ENCODE measurements at places on chromosomes 5 and 9. TPM values are rescaled to one million over a fixed set of nuclear protein-coding genes. Genes with fewer than 3 reads are reported as not detected.

PITX1 gene
- total RNA-seq = 1.1 TPM

TAF9 gene
- total RNA-seq = 60.0 TPM

LRRC70 gene
- 0.86 TPM for total RNA-seq

FRMD3 gene
- total RNA-seq = 0.37 TPM

KIF3A gene
- 58.5 TPM for total RNA-seq

FOXI1 gene
- not detected for total RNA-seq

IGFBPL1 gene
- total RNA-seq = not detected

GABRA1 gene
- total RNA-seq = not detected

PAPPA gene
- not detected for total RNA-seq

HSD17B3 gene
- not detected for total RNA-seq

LHX3 gene
- not detected for total RNA-seq

ZFYVE16 gene
- 9.4 TPM for total RNA-seq

TMEM250 gene
- 51.5 TPM for total RNA-seq

IFNA13 gene
- not detected for total RNA-seq

STOML2 gene
- 250 TPM for total RNA-seq

ZNF608 gene
- total RNA-seq = not detected

SLC22A4 gene
- 1.6 TPM for total RNA-seq

SLC9A3 gene
- 3.0 TPM for total RNA-seq

ST8SIA4 gene
- total RNA-seq = 65.2 TPM
